NCI-H82 (cell line): ENCODE measurements at places on chromosomes 4 and X.
A peak's percentile ranks its signal among the peaks of the same experiment; 100 is the strongest.

GRCh38 chrX:33725535-33726210 is 406.4 kb downstream of the FAM47A start:
- DNase-seq, result no peak

- DNase-seq, result no peak
Observed at GRCh38 chrX:109841869-109842579, 109.0 kb upstream of the ACSL4 start.

- DNase-seq, result no peak
Observed at GRCh38 chr4:2932321-2932950, 30.8 kb downstream of the NOP14 start.

GRCh38 chr4:139907001-139907809 is 241.6 kb downstream of the MGST2 start:
- no peak for DNase-seq

DNA sequence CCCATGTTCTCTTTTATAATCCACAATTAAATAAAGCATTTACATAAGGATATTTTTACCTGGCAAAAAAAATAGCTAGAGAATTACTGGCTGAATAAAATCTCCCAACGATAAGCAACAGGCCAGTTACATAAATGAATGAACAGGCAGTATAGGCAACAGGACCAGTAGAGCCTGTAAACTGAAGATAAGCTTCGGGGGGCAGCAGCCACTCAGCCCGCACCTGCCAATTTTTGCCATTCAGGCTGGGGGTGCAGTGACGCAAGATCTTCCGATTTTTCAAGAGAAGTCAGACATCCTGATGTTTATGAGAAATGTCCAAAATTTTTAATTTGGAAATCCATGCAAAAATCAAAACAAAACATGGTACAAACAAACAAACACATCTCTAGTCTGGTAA is 49.0 kb upstream of the CDKN2AIP start:
- DNase-seq, result no peak

DNA sequence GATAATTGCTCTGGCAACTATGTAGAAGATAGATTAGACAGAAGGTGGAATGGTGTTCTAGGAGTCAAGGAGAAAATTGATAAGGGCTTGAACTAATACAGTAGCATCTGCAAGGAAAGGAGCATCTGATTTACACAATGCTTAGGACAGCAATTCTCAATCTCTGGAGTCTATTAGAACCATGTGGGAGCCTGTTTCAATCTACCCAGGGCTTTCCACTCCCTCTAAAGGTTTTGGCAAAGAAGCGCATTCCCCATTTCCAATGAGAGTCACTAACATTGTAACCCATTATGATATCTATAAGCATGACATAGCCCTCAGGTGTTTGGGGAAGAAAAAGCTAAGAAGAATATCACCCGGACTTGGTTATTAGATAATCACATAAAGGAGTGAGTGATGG is 168.2 kb downstream of the COL25A1 start:
- DNase-seq, result no peak

GRCh38 chrX:38045538-38046096 is 39.3 kb downstream of the SYTL5 start:
- peak; percentile 34 for DNase-seq

GRCh38 chr4:2304877-2305561 is 43.1 kb upstream of the MXD4 start:
- no peak for DNase-seq

- peak; percentile 61 for DNase-seq
Observed at GRCh38 chr4:38948551-38948950, 80.9 kb downstream of the FAM114A1 start.

- no peak for DNase-seq
Observed at GRCh38 chr4:110472583-110473329, 3.2 kb upstream of the ENPEP start.

GRCh38 chr4:22794732-22795131 is 102.0 kb downstream of the GBA3 start:
- no peak for DNase-seq

DNA sequence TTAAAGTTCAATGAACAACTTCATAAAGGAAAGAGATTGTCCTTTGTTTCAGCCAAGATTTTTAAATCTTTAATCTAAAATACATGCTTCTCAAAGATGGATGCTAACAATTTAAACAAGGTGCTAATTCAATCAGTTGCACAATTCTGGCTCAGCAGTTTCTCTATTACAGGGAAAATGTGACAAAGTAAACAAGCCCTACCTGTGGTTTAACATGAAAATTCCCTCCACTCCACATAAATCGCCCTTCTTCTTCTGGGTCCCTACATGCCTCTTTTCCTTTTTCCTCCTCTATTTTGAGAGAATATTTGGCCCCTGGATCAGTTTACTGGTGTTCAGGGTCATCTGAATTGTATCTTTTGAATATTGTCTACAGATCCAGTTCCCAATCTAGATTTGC is 80.6 kb downstream of the FRYL start:
- DNase-seq, result no peak

DNA sequence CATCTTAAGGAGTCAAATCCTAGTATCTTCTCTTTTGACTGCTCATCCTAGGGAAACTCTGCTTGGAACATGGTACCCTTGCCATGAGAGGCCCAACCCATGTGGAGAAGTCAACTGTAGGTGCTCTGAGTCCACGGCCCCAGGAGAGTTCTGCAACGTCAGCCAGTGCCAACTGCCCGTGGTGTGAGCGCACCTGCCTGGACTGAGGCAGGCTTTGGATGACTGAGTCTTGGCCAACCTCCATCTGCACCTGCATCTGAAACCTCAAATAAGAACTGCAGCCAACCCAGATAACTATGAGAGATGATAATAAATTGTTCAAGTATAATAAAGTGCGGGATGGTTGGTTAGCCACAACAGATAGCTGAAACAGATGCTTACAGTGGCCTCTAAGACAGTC is 772.0 kb downstream of the TRIML1 start:
- no peak for DNase-seq

- no peak for DNase-seq
Observed at GRCh38 chrX:118795528-118796280, 27.9 kb upstream of the ZCCHC12 start.

DNA sequence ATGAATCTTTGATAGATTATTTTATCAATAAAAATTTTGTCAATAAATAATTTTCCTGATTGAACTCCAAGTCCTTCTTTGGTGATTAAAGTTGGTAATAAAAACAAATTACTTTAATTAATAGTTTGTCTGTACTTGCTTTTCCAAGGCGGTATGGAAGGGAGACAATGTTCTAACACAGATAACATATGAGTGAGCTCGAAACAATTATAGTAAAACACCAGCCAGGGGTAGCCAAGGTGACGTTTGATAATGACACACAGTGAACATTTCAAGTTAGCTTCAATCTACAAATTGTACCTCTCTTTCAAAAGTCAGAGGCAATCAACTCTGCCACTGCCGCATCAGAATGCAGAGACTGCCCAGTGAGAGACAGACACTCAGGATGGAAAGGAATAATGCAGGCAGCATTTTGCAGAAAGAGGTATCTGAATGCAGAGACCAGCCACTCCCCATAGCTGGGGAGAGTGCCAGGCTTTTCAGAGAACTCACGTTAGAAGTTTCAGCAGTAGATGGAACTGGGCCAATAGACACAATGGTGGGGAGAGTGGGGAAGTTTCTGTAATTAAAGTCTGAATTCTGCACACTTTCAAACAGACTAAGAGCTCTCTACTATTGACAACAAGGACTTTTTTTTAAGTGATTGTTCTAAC is 18.1 kb upstream of the ATOH1 start:
- no peak for DNase-seq

DNA sequence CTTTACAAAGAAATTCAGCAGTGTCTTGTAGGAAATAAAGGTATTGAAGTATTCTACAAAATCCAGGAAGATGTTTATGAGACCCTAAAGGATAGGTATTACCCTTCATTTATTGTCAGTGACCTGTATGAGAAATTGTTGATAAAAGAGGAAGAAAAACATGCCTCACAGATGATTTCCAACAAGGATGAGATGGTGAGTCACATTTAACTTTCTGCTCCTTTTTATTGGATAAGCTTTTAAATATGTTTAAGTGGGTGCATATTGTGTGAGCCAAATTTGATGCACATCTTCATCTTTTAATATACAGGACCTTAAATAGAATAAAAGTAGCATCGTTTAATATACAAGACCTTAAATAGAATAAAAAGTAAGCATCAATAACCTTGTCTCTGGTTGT is 72.1 kb downstream of the LRP2BP start:
- no peak for DNase-seq

- no peak for DNase-seq
Observed at GRCh38 chr4:104728380-104729122, 233.9 kb upstream of the CXXC4 start.

- no peak for DNase-seq
Observed at GRCh38 chr4:16217300-16218051, 8.8 kb downstream of the TAPT1 start.

DNA sequence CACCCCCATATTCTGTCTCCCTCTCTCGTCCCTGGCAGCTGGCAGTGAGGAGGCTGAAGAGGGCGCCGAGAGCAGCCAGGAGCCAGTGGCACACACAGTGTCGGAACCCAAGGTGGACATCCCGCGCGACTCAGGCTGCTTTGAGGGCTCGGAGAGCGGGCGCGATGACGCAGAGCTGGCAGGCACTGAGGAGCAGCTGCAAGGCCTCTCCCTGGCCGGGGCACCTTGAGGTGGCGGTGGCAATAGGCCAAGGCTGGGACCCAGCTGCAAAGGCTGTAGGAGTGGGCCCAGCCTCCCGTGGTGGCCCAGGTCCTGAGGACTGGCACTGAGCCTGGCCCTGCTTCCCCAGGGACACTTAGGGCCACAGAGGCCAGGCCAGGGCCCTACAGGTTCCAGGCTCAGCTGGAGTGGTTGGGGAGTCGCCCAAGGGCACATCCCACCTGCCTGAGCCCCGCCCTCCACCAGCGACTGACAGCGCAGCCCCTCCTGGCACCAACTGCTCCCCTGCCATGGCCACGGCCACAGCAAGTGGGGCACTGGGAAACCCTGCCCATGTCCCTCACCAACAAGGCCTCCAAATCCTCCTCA is 13.9 kb downstream of the SASH3 start:
- DNase-seq, result no peak
